ENCODE measurements at places on chromosomes 7 and 10.

GRCh38 chr10:60664859-60665258, 113.4 kb upstream of the CDK1 start:
- H3K27ac ChIP-seq, result no peak overlapping the region
- H3K4me3 ChIP-seq, result no peak overlapping the region
- DNase-seq, result no peak
- no peaks in the 10 kb centered on the region for H3K27me3 ChIP-seq
- H3K36me3 ChIP-seq, result no peaks in the 10 kb centered on the region

DNA sequence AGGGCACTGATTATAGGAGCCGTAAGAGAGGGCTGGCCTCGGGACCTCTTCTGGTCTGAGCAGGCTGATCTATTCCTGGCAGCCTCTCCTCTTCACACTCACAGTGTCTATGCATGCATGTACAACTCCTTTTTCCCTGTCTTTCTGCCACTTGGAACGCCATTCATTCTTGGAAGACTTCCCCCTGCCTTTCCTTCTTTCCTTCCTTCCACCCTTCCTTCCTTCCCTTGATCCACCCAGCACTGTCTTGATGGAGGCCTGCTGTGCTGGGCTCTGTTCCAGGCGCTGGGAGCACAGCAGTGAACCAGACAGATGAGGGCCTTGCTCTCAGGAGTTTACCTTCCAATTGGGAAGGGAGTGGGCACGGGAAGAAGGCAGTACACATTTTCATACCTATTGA, 114.8 kb downstream of the SH3PXD2A start:
- no peak overlapping the region for H3K27ac ChIP-seq
- no peaks in the 10 kb centered on the region for H3K27me3 ChIP-seq
- peaks cover 44% of the 10 kb centered on the region for H3K4me1 ChIP-seq
- DNase-seq, result no peak
- no peak overlapping the region for H3K4me3 ChIP-seq

GRCh38 chr10:106996510-106996909, 168.0 kb downstream of the SORCS1 start:
- H3K4me1 ChIP-seq, result no peaks in the 10 kb centered on the region
- DNase-seq, result no peak
- no peaks in the 10 kb centered on the region for H3K36me3 ChIP-seq
- no peaks in the 10 kb centered on the region for H3K27me3 ChIP-seq

GRCh38 chr7:150876817-150877526, 24.7 kb downstream of the AOC1 start:
- peak; percentile 68 for DNase-seq
- no peaks in the 10 kb centered on the region for H3K36me3 ChIP-seq
- H3K27ac ChIP-seq, result no peak overlapping the region
- peaks cover 41% of the 10 kb centered on the region for H3K27me3 ChIP-seq
- no peak overlapping the region for H3K4me3 ChIP-seq

- H3K4me1 ChIP-seq, result no peaks in the 10 kb centered on the region
- no peaks in the 10 kb centered on the region for H3K27me3 ChIP-seq
- DNase-seq, result no peak
- H3K27ac ChIP-seq, result no peak overlapping the region
- H3K36me3 ChIP-seq, result no peaks in the 10 kb centered on the region
- H3K4me3 ChIP-seq, result no peak overlapping the region
Measured at GRCh38 chr7:112022128-112022527, 184.1 kb downstream of the DOCK4 start.

GRCh38 chr7:51187941-51188340, 128.7 kb downstream of the COBL start:
- H3K4me1 ChIP-seq, result no peaks in the 10 kb centered on the region
- H3K4me3 ChIP-seq, result no peak overlapping the region
- no peaks in the 10 kb centered on the region for H3K36me3 ChIP-seq
- no peak for DNase-seq
- H3K27me3 ChIP-seq, result no peaks in the 10 kb centered on the region

Measured in PC-9 (cell line).